ENCODE measurements at places on chromosomes 16 and 17.

DNA sequence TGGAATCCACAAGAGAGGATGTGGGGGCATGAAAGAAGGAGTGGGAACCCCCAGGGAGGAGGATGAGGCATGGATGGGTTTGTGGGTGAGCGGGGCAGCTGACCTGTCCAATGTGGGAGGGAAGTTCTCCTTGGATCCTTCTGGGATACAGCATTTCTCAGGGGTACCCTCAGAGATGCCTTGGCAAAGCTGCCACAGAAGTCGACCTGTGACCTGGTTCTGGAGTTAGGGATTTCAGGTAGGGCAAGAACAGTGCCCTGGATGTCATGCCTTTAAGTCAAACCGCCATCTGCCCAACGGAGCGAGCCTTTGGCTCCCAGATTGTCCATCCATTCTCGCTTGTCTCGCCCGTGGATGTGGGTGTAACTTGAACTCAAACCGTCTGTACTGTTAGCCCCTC lies 30.0 kb downstream of the WSCD1 start:
- no peak for DNase-seq

- no peak for DNase-seq
Measured at GRCh38 chr16:88064889-88065746, 113.9 kb downstream of the BANP start.

DNA sequence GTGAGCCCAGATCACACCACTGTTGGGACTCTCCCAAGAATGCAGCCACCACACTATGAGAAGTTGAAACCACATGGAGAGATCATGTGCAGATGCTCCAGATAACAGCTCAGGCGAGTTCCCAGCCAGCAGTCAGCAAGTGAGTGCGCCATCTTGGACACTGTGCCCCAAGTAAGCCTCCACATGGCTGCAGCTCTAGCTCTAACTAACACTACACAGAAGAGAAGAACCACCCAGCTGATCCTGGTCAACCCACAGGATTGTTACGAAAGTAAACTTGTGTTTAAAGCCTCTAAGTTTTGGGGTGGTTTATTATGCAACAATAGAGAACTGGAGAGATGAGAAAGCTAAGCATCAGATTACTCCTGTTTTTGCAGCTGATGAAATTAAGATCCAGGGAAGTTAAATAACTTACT lies 25.8 kb downstream of the SLC38A7 start:
- no peak for DNase-seq

- no peak for DNase-seq
Measured at GRCh38 chr17:61196799-61197198, 202.8 kb upstream of the TBX2 start.

- no peak for DNase-seq
Measured at GRCh38 chr16:19001788-19002187, 18.1 kb downstream of the TMC7 start.

GRCh38 chr17:44672479-44673093 lies 16.3 kb downstream of the MEIOC start:
- no peak for DNase-seq

DNA sequence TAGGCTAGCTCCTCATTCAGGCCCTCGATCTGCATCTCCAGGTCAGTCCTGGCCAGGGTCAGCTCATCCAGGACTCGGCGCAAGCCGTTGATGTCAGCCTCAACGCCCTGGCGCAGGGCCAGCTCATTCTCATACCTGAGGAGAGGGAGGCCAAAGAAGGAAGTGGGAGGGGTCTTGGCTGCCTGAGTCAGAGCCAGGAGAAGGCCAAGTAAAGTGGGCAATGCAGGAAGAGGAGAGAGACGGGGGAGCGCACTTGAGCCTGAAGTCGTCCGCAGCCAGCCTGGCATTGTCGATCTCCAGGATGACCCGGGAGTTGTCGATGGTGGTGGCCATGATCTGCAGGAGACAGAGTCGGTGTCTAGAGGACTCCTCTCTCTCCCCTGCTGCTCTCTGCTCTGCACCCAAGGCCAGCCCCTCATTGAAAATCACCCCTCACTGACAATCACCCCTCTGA lies 1.8 kb downstream of the KRT15 start:
- DNase-seq: no peak

DNA sequence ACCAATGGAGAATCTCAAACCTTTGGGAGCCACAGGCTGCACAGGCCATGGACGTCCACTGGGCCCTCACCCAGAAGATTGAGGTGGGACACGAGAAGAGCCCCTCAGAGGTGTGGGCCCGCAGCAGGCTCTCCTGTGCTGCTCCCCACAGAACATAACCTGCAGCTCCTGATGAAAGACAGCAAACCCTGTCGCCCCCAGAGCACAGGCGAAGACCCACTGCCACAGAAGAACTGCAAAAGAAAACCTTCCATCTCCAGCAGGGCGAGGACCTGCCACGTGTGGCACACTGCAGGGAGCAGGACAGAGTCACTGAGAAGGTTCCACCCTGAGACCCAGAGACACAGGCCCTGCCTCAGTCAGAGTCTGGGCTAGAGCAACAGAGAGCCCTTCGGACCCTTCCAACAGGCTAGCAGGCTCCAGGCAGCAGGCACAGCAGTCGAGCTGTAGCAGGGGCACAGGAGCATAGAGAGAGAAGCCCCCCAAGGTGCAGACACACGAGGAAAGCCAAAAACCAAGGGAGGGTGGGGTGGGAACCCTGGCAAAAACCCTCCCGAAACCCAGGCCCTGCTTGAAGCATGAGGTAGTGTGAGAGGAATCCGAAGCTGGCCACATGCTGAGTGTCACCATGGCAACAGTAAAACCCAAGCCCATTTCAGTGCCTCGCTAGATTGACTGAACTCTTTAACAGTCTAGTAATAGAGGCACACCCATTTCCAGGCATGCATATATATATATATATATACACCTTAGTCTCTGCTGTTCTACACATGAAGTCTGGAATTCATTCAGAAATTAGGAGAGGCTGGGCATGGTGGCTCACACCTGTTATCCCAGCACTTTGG lies 60.0 kb upstream of the CHMP6 start:
- no peak for DNase-seq

DNA sequence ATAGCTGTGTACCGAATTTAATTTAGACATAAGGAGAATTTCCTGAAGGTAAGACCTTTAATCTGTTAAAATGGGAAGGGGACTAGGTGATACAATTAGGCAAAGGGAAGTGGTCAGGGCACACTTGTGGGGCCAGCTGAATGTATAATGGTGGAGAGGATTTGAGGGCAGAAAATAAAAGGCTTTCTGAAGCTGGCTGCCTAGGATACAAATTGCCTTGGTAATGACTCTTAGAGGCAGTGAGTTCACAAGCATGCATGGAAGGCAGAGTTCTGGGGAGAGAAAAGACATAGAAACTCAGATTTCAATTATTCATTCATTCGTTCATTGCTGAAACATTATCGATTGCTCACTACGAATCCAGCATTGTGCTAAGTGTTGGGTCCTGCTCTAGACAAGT lies 12.4 kb upstream of the NFAT5 start:
- DNase-seq: no peak

DNA sequence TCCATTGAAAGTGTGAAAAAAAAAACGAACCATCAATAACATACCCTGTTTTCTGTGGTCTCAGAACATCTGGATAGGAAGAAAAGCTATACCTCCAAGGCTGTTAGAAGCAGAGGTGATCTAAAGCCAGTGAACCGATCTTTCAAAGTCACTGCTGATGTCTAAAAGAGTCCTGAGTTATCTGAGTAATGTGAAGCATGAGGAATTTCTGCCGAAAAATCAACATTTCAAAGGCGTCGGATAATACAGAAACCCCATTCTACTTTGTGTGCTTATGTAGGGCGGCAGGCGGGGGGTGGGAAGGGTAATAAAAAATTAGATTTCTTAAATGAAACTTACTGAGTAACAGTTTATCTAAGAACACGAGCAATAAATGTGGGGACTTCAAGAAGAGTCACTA lies 3.9 kb downstream of the XYLT1 start:
- no peak for DNase-seq

GRCh38 chr17:33390479-33391176 lies 97.5 kb upstream of the ASIC2 start:
- DNase-seq: no peak

DNA sequence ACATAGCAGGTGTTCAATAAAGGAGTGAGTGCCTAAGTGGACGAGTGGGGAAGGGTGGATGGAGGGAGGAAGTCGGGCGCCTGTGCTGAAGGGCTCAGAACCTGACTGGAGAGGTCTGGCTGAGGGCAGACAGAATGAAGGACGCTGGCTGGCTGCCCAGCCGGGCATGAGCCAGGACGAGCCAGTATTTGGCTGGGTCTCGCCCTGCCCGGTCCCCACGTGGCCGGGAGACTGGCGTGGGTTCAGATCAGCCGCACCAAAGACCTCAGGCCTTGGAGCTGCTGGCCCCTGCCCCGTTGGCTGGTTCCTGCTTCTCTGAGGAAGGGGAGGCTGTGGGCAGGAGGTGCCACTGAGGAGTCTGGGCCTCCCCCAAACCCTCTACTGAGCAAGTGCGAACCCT lies 79.8 kb downstream of the ENGASE start:
- no peak for DNase-seq

- DNase-seq: no peak
Measured at GRCh38 chr16:86704516-86704915, 126.2 kb downstream of the FOXL1 start.
